ENCODE measurements at places on chromosomes 5 and 9. TPM values are rescaled to one million over a fixed set of nuclear protein-coding genes. Genes with fewer than 3 reads are reported as not detected.

The LVRN gene
- 1.4 TPM for polyA plus RNA-seq

The TMC1 gene
- polyA plus RNA-seq = 1.2 TPM

The FAM13B gene
- 46.9 TPM for polyA plus RNA-seq

The C9orf153 gene
- 0.10 TPM for polyA plus RNA-seq

The FOXD4L3 gene
- polyA plus RNA-seq = not detected

DNA sequence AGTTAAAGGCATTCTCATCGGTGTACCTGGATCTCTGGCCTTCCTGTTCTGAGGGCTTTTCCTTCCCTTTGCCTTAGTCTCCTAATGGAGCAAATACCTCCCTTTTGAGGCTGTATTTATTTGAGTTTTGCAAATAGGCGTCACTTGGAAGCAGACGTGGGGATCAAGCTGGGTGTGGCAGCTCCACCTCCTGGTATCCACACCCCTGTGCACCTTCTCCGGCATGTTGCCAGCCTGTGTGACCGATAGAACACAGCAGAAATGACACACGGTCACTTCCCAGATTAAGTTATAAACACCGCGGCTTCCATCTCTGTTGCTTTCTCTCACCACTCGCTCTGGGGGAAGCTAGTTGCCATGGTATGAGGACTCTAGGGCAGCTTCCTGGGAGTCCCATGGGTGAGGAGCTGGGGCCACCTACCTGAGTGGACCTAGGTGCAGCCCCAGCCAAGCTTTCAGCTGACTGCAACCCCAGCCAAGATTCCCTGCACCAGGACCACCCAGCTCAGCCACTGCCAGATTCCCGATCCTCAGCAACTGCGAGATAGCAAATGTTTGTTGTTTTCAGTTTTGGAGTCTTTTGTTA is 214.4 kb upstream of the MVB12B start:
- DNase-seq = no peak

- no peak for DNase-seq
Measured at GRCh38 chr5:56552612-56553268, 262.6 kb upstream of the MAP3K1 start.

DNA sequence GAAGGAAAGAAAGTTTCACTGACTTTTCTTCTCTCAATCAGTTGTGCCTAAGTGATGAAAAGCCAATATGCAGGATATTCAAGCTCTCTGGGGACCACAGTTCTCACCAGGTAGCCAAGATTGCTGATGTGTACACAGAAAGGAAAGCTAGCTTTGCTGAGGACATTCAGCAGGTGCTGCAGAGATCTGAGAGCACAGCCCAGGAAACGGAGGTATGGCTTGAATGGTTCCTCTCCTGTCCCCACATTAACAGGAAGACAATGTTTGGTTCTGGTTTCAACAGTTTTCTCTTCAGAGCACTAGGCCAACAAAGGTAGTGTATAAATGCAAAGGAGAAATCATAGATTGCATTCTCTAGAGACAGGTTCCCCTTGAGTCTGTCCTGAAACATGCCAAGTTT is 69.6 kb downstream of the PTPDC1 start:
- no peak for DNase-seq

DNA sequence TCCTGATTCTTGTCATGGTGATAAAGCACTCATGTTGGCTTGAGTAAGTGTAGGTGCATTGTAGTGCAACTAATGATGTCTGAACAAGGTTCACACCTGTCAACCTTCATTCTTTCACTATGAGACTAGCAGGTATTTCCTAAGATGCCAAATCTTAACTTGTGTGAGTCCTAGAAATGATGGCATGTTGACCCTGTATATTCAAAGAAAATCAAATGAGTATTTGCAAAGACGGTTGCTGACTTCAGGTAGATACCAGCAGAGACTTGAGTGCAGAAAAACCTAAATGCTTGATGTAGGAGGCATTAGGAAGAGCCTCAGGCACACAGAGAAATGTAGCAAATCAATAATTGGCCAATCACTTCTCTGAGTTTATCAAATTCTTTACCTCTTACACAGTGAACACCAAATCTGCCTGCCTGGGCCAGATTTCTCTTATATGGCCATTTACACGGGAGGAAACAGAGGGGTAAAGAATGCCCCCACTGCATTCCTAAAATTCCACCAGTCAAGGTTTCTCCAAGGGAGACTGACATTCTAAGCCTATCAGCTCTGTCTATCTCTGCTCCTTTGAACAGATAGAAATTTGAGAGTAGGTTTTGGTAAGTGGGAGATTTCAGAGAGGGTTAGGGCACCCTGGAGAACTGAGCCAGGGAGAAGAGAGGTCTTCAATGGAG is 488.6 kb upstream of the WWC1 start:
- DNase-seq = no peak
